ENCODE measurements at places on chromosomes 2 and 18.

GRCh38 chr2:209990838-209991237 lies 11.6 kb upstream of the RPE start:
- no peak for DNase-seq

DNA sequence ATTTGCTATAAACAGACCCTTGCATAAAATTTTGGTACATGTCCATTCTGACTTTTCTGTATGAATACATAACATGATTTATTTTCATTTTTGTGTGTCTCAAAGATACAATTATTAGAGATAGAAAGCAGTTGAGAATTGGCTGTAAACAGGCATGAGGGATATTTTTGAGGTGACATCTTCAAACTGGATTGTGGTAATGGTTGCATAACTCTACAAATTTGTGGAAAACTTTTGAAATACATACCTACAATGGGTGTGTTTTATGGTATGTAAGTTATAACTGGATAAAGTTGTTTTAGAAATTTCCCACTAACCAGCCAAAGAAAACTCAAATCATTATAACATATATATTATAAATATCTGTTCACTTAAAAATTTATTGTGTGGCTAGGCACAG lies 39.6 kb downstream of the GREB1L start:
- no peak for DNase-seq

GRCh38 chr18:24913507-24914170 lies 438.3 kb downstream of the ZNF521 start:
- no peak for DNase-seq

- DNase-seq, result no peak
Observed at GRCh38 chr2:200742426-200742825, 69.3 kb upstream of the BZW1 start.

DNA sequence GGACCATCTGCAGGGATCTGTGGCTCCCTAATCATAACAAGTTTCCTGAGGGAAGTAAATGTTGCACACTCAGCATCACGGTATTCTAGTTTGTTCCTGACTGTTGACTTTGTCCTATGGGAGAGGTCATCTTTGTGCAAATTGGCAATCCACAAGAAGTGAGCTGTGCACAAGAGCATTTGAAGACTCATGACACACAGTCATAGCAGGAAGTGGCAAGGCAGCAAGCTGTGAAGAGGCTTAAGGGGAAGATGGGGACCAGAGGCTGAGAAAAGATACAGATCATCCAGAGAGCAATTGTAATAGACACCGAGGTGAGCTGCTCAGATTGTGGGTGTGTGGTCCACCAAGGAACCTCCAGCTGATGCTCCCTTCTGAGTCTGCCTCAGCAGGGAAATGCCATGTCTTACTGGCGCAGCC lies 2.7 kb downstream of the TNP1 start:
- no peak for DNase-seq

GRCh38 chr2:232458661-232459418 lies 2.9 kb downstream of the ALPI start:
- no peak for DNase-seq

GRCh38 chr18:58345875-58346274 lies 283.0 kb downstream of the ALPK2 start:
- DNase-seq, result no peak

- DNase-seq, result no peak
Observed at GRCh38 chr2:215917953-215918620, 95.3 kb downstream of the MREG start.

DNA sequence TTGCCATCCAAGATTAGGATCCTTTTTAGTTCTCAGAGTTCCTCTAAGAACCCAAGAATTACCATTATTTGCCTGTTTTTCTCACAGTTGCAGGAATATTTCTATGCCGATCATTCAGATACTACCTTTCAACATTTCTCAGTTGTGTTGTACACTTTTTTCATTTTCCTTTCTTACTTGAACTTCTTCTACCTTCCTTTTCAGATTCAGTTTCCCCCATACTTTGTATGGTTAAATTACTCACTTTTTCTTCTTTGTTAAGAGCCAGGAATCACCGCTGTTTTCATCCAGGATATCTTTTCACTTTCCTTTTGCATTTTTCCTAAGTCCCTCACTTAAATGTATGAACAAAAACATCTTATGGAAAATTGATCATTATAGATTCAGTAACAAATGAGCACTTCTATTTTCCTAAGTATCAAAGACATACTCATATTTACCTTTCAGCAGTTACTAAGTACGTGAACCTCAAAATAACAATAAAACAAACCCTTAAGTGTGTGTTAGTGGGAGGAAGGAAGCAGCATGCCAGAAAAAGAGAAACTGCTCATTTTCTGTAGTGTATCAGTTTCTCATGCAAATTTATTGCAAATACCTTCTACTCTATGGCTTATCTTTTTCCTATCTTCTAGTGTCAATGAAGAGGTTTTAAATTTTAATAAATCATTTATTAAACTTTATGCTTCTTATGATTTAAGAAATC lies 64.3 kb upstream of the STAT1 start:
- DNase-seq, result no peak

DNA sequence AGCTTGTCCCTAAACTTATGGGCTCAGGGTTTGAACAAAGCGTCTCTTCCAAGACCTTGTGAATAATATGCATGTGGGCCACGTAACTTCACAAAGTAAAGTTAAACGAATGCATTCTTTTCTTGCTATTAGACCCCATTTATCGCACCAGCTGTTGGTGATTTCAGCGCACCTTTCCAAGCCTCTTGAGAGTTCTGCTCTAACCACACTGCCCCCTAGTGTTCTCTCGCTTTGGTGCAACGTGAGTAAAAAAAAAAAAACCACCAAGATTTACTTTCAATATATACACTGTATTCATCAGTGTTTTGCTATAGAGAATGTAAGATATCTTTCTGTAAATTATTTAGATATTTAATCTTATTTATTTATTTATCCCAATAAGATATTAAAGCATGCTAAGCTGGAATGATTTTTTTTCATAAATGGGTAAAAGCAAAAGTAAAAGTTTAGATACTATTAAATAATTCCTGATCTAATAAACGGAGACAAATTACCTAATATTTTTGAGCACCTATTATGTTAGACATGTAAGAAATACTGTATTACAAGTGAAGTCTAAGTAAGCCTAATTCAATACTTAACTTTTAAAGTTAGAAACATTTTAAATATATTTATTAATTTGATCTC lies 459.5 kb downstream of the DLGAP1 start:
- peak; percentile 17 for DNase-seq

Measured in activated T-cell treated with anti-CD3 and anti-CD28 coated beads for 1 hour (primary cell).